GM04504 (cell line): ENCODE measurements at places on chromosomes 7 and 10.

DNA sequence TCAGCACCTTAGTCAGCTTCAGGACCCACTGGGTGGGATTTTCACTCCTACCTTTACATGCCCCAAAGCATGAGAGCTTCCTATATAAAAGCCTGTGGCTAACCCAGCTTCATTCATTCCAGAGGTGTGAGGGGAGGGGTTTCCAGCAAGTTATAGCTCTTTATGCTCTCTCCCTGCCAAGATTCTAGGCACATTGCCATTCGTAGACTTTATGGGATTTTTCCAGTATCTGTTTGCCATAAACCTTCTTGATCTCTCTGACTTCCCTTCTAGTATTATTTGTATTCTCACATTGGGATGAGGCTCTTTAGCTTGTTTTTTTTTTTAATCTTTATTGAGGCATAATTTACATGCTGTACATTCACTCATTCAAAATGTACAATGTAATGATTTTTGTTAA lies 67.5 kb downstream of the POU6F2 start:
- DNase-seq: no peak

DNA sequence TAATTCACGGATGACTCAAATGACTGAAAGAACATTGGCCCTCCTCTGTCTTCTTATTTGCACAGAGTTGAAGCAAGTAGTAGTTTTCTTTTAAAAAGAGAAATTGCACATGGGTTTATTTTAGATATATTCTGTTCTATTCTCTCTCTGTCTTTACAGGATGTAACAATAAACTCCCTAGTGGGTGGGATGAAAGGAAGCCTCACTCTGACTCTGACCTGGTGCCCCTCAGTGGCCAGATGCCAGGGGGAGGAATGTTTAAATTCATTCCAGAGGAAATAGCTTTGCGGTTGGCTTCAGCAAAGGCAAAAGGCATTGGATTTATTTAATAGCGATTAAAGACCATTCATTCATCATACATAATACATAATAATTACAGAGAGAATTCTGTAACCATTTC lies 156.4 kb upstream of the MTPN start:
- no peak for DNase-seq

DNA sequence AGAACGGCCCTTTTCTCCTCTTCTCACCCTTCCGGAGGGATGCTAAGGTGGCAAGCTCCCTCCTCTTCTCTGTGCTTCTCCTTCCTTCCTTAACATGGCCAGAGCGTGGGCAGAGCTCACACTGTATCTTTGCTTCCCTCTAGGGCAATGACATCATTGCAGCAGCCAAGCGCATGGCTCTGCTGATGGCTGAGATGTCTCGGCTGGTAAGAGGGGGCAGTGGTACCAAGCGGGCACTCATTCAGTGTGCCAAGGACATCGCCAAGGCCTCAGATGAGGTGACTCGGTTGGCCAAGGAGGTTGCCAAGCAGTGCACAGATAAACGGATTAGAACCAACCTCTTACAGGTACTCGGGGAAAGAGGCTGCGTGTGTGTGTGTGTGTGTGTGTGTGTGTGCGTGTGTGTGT lies 36.6 kb downstream of the AP3M1 start:
- no peak for DNase-seq

GRCh38 chr10:92125144-92125543 lies 165.7 kb downstream of the CPEB3 start:
- no peak for DNase-seq

- no peak for DNase-seq
Observed at GRCh38 chr7:158476331-158476932, 111.2 kb downstream of the PTPRN2 start.

- DNase-seq: no peak
Observed at GRCh38 chr7:137895301-137896221, 48.8 kb upstream of the DGKI start.

- no peak for DNase-seq
Observed at GRCh38 chr7:4017081-4017480, 665.0 kb upstream of the FOXK1 start.

DNA sequence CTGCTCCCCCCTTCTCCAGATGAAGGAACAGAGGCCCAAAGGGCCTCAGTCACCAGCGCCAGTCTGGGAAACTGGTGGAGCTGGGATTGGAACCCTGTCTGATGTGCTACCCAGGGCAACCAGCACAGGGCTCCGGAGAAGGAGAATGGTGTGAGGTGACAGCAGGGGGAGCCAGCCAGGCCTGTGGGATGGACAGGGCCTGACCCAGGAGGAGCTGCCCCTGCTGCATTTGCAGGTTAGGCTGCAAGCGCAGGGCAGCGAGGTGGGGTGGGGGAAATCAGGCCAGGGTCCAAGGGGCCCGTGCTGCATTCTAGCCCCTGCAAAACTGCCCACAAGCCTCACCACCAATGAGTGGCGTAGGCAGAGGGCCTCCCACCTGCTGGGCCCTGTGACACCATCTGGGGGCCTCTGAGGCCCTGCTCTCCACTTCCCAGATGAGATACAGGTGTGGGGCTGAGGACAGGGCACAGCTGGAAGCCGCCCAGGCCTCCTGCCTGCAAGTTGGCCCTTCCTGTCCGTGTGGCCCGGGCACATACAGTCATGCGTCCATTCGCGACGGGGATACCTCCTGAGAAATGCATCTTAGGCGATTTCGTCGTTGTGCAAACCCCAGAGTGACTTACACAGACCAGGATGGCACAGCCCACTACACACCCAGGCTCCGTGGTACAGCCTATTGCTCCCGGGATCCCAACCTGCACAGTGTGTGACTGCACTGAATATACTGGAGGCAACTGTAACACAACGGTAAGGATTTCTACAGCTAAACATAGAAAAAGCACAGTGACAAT lies 45.3 kb downstream of the RASGEF1A start:
- DNase-seq: no peak

DNA sequence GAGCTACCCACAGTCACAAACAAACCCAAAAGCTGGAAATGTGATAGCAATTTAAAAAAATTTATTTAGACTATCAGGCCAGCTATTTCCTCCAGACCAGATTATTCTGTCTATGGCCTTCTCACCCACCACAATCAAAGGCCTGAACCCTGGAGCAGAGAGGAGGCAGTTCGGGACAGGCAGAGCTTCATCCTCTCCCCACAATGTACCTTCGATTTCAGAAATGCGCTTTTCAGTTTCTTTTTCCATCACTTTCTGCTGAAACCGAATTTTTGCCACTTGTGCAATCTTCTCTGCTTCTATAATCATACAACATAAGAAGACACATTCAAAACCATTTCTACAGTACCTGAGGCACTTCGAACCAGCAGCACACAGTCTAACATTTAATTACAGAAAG lies 29.9 kb downstream of the ERLIN1 start:
- DNase-seq: no peak

GRCh38 chr7:144991041-144991440 lies 155.2 kb upstream of the TPK1 start:
- no peak for DNase-seq

DNA sequence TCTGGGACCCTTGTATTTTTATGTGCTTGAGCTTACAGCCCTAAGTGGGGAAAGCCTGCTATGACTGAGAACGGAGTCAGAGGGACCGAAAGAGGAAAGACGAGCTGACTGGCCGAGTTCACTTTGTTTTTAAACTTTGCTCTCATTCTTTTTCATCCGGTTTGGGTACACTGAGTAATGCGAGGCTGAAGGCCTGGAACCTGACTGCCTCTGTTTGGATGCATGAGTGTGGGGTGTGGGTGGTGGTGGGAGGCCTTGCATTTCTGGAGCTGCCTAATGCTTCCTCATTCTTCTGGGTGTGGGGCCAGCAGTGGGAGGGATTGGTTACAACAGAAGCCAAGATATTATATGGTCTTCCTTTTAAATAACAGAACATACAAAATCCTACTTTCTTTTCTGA lies 155.5 kb downstream of the BUB3 start:
- no peak for DNase-seq

DNA sequence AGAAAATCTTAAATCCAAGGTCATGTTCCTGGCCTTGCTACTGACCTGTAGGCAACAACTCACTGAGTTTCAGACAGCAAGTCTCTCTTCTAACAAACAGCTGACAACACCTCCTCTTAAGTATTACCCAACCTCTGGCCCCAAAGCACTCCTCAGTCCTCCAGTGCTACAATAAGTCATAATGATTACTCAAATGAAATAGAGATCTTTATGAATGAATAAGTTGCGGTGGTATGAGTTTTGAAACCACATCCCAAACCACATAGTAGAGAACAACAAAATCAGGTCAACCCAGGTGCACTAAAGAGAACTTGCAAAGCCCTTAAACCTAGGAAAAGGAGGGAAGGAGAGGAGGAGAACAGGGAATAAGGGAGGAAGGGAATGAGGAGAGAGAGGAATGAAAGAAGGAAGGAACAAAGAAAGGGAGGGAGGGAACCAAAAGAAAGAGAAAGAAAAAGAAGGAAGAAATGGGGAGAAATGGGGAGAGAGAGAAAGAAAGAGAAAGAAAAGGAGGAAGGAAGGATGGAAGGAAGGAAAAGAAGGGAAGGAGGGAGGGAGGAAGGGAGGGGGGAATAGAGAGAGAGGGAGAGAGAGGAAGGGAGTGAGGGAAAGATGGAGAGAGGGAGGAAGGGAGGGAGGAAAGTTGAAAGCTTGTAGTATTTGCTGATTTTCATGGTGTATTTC lies 142.8 kb upstream of the CALCR start:
- DNase-seq: no peak

DNA sequence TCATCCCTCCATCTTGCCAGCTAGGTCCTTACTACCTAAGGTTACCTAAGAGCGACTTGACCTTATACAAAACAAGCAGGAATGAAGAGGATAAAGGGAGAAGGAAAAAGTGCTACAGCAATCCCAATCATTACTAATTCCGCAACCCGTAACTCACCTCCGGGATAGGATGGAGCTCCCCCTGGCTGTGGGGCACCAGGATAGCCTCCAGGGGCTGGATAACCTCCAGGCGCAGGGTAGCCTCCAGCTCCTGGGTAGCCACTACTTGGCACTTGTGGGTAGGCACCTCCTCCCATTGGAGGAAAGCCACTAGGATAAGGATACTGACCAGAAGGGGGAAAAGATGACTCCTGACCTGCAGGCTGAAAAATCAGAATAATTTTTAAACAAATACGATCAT lies 15.8 kb downstream of the ANXA7 start:
- no peak for DNase-seq

DNA sequence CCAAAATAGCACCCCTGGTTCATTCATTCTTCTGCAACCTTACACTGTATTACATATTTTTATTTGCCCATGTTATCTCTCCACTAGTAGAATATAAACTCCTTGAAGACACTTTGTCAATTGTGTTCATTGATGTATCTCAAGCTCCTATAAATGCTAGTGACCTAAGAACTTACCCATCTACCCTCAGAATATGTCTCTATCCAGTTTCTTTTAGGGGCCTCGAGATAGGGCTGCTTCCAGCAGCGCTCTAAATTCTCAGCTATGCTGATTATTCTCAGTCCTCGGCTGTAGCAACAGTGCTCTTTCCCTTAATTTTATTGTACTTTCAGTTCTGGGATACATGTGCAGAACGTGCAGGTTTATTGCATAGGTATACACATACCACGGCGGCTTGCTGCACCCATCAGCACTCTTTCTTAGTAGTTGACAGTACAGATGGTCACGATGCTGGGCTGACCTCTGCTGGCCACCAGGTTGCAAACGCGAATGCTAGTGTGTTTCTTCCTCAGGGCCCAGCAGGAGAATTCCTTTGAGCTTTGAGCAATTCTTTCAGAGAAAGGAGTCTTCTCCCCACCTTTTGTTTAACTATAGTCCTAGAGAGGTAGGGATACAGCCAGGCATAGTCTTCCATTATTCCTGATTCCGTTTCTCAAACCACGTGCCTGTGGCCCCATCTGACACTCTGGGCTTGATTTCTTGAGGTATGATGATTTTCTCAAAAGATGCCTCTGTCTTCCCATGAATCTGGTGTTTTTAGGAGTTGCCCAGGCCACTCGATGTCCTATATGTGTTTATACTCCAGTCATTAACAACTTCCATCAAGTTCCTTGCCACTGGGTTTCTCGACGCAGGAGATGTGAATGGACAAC lies 49.1 kb upstream of the CDC14C start:
- DNase-seq: no peak

GRCh38 chr10:75806186-75806585 lies 374.8 kb downstream of the LRMDA start:
- DNase-seq: no peak

GRCh38 chr7:23058408-23059096 lies 44.6 kb upstream of the HYCC1 start:
- no peak for DNase-seq

- DNase-seq: no peak
Observed at GRCh38 chr7:109076396-109076972, 506.8 kb downstream of the DNAJB9 start.

DNA sequence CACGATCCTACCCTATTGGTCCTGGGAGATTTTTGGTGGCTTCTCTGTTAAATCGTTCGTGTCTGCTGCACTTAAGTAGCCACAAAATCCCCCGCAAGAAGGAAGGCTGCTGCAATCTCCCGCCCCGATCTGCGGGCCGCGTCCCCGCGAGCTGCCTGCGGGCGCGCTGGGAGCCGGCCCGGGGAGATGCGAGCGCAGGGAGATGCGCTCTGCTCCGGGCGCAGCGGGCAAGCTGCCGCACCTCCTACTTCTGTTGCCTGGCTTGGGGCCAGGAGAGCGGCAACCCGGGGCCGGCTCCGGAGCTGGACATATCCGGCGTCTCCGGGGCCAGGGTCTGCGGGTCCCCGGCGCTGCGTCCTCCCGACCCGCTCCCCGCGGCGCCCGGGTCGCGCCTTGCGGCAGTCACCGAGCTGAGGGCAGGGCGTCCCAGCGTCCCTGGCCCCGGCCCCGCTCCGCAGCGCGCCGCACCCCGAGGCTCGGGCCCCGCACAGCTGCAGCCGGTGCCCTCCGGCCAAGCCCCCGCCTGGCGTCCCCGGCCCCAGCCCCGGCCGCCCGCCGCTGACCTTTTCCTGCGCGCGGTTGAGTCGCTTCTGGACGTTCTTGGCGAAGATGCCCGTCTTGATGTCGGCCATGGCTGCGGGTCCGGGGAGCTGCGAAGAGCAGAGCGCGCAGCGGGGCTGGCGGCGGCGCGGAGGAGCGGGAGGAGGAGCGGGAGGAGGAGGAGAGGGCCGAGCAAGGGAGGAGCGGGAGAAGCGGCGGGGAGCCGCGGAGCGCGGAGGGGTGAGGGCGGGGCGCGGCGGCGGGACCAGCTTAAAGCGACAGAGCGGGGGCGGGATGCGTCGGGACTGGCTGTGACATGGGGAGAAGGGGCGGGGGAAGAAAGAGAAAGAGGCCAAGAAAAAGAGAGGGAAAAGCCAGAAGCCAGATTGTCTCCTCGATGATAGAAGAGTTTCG lies at the start of gene AMPH:
TSS of gene AMPH (minus strand) at position 654 of the 954 bp plus-strand sequence. CDS start at position 632, 22 bp downstream.
- DNase-seq: no peak

GRCh38 chr10:99346247-99346646 lies 17.1 kb downstream of the CNNM1 start:
- peak; percentile 52 for DNase-seq

- no peak for DNase-seq
Observed at GRCh38 chr7:116951366-116952292, 1.7 kb upstream of the ST7 start.

GRCh38 chr10:27152687-27153086 lies 1.5 kb downstream of the YME1L1 start:
- no peak for DNase-seq

- no peak for DNase-seq
Observed at GRCh38 chr10:1068380-1069361, 12.5 kb downstream of the WDR37 start.

DNA sequence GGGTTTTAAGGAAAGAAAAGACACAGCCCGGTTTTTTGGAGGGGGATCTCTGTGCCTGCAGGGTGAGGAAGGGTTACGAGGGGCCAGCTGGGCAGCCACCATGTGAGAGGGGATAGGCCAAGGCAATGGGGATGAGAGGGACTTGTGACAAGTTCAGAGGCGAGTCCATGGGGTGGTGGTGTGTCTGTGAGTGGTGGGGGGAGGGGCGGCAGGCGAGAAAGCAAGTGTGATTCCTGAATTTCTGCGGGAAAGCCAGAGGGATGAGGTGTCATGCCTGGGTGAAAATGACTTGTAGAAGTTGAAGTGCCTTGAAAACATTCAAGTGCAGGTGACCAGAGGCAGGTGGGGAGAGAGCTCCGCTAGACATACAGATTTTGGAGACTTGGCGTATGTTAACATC lies 61.0 kb upstream of the RNF32 start:
- no peak for DNase-seq
